ENCODE measurements at places on chromosomes 5 and 9.

- DNase-seq, result no peak
Observed at GRCh38 chr5:79585116-79585515, 27.1 kb upstream of the TENT2 start.

- DNase-seq, result no peak
Observed at GRCh38 chr9:110081395-110081794, 126.6 kb downstream of the C9orf152 start.

DNA sequence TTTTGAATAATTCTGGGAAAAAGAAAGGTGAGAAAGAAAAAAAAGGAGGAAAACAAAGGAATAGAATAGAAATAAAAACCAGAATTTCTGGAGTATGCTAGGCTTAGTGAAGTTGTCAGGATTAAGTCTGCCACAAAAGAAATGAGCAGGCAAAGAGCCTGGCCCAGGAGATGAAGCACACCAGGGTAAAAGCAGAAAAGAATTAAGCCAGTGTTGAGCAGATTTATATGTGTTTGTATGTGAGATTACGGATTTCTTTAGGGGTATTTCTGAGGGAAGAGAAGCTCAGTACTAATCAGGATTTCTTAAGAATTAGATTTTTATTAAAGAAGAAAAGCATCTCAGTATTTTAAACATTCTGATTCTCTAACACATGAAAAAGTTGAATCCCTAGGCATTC is 74.5 kb downstream of the MRPS27 start:
- no peak for DNase-seq

GRCh38 chr9:137519553-137519952 is 30.6 kb downstream of the PNPLA7 start:
- DNase-seq, result no peak

DNA sequence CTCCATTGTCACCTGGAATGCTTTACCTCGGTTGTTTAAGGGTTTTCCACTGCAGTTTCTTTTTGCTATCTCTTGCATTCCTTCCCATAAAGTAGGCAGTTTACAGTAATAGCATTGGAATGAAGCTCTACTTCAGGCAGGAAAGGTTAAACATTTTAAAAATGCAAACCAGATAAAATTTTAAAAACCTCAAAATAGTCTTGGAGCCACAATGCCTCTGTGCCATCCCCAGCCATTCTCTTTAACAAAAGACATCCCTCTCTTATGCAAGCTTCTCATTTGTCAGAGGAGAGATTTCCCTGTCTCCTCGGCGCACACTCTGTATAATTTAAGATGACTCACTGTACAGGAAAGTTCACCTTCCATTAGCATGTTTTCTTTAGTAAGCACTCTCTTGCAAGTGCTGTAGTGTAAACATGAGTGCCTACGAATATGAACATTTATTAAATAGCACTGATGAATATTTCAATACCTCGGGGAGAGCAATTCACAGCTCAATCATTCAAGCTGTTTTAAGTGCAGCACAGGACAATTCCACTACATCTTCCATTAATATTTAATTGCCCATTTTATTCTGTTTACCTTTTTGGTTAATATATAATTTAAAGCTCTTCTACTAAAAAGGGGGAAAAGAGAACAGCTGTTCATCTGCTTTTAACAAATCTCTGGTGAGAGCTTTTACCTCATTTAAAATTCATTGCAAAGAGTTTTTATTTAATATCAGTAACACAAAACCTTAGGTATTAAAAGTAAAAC is 343.6 kb downstream of the SPATA31D1 start:
- no peak for DNase-seq

DNA sequence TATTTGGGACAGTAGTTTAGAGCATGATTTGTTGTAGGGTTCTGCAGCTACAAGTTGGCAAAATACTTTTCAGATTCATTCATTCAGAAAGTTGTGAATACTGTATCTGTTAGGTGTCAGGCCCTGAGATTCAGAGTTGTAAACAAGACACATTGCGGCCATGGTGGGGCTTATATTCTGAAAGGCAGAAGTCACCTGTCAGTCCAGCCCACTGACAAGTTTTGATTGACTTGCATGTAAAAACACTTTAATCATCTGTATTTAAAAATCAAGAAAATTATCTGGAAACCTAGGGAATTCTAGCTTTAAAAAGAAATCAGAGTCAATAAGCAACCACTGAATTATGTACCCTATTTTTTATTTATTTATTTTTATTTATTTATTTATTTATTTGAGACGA is 13.0 kb downstream of the LARP1 start:
- no peak for DNase-seq

GRCh38 chr5:95738072-95738471 is 6.9 kb downstream of the RHOBTB3 start:
- DNase-seq, result no peak
